ENCODE measurements at places on chromosomes 5 and 9.

- DNase-seq: no peak
Observed at GRCh38 chr9:893115-893514, 51.6 kb downstream of the DMRT1 start.

DNA sequence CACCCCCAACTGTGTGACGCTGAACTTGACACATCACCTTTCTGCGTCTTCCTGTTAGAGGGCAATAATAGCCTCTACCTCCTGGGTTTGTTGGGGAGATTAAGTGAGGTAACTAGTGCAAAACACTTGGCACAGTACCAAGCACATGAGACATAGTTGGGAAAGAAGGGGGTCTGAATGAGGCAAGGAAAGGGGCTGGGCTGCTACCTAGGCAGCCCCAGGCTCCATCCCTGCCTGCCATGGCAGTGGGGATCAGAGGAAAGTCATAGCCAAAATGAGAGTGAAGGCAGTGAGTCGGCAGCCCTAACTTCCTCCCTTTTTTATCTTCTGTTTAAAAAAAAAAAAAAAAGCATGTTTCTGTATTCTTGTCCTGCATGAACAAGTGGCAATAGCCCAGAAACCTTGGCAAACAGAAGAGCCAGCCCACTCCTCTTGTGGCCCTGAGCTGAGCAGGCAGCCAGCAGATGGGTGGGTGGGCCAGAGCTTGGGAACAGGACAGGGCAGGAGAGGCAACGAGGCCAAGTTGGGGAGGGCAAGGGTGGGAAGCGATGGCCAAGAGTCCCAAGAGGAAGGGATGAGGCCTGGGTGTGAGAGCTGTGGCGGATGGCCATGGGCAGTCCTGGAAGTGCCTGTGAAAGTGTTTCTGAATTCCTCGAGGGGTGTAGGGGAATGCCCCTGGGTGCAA is 11.4 kb downstream of the CAMK2A start:
- DNase-seq: no peak

DNA sequence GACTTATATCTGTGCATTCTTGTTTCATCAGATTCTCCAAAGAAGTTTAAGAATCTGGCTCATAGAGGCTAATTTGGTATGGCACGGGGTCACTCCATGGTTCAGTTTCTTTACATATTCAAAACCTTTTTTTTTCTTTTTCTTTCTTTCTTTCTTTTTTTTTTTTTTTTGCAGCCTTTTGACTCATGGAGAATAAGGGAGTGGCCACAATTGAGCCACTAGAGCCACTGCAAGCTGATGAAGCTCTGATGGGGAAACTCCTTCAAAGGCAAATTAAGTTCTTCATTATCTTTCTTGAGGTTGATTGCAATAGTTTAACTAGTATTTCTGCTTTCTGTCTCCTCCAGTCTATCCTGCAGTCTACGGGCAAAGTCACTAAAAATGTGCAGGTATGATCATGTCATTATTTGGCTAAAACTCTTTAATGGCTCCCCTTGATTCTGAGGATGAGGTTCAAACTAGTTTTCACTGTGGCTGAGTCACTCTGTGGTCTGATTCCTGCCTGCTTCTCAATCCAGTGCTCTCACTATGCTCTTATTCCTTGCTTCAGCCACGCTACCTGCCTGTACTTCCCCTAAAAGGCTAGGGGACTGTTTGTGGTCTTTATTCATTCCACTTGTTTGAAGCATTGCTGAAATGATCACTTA is 93.5 kb upstream of the RIOK2 start:
- DNase-seq: no peak

- DNase-seq: peak; percentile 50
Observed at GRCh38 chr9:130450344-130451003, 5.7 kb downstream of the ASS1 start.

DNA sequence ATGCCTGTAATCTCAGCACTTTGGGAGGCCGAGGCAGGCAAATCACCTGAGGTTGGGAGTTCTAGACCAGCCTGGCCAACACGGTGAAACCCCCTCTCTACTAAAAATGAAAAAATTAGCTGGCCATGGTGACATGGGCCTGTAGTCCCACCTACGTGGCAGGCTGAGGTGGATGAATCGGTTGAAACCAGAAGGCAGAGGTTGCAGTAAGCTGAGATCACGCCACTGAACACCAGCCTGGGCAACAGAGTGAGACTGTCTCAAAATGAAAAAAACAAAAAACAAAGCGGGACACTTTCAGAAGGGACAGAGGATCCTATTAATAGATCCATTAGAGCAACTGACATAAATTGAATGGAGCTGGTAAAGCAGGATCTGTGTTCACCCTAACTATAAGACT is 89.6 kb upstream of the SGCD start:
- no peak for DNase-seq

DNA sequence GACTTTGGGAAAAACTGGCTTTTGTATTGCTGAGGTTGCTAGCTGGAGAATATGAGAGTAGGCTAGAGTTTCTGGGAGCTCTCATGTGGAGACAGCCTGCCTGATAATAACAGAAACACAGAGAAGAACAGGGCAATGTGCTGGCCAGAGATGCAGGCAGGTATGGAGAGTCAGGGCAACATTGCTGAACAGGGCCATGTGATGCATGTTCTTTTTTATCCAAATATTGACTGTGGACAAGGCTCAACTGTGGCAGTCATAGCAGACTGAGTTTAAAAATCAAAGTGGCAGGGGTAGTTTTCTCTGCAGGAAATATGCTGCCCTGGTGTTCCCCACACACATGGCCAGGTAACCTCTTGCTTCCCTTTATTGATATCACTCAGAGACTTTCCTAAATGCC is 381.1 kb downstream of the RASEF start:
- DNase-seq: no peak

GRCh38 chr5:126777257-126777974 is 480 bp downstream of the LMNB1 start:
- peak; percentile 94 for DNase-seq

- DNase-seq: no peak
Observed at GRCh38 chr5:17154211-17154996, 63.0 kb upstream of the BASP1 start.

DNA sequence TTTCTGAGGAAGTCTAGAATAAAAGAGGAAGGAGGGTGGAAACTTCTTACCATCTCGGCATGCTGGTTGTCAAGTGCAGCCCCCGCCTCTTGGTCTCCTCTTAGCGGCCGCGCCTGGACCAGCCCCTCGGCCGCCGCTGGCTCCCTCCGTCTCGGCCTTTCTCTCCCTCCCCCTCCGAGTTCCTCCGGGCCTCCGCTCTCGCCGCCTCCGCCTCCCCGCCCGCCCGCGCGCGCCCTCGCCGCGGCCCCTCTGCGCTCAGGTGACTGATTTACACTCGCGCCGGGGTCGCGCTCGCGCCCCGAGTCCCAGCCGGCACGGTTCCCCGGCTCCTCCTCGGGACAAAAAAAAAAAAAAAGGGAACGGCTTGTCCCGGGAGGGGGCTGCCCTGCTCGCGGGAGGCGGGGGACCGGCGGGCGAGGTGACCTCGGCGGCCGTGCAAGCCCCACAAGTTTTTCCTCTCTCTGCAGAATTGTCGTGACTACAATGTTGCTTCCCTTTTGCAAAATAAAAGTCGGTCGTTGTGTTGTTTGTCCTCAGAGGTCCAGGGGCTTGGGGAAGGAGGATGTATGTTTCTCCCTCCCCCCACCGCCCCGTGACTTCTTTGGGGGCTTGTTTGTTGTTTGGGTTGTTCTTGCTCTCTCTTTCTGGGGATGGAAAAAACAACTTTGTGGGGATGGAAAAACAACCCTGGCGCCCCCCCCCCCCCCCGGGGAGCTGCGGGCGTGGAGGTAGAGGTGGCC is at the start of gene BNC2:
BNC2 (minus strand) TSS at position 75 of the 740 bp plus-strand sequence; CDS start at position 53, 22 bp downstream.
- no peak for DNase-seq

DNA sequence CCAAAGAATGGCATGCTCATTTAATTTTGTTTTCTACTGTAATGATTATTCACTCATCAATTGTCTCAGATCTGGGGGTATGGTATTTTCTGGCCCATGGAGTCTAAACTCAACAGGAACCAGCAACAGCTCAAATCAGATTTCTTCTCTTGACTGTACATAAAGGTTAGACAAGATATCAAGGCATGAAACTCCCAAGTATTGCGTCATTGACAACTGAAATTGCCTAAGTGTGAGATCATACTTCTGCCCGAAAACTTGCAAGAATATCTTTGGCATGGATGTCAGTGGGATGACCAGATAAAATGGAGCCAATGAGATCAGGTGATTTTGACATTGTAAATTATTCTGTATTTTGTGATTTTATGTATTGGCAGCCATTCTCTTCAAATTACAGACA is 141.7 kb upstream of the STK32A start:
- DNase-seq: no peak

- no peak for DNase-seq
Observed at GRCh38 chr9:2717385-2717784, at the start of gene KCNV2. Gene KCNV2, plus strand, starts transcription at chr9:2717510. Its CDS starts 230 bp downstream, at chr9:2717740.

DNA sequence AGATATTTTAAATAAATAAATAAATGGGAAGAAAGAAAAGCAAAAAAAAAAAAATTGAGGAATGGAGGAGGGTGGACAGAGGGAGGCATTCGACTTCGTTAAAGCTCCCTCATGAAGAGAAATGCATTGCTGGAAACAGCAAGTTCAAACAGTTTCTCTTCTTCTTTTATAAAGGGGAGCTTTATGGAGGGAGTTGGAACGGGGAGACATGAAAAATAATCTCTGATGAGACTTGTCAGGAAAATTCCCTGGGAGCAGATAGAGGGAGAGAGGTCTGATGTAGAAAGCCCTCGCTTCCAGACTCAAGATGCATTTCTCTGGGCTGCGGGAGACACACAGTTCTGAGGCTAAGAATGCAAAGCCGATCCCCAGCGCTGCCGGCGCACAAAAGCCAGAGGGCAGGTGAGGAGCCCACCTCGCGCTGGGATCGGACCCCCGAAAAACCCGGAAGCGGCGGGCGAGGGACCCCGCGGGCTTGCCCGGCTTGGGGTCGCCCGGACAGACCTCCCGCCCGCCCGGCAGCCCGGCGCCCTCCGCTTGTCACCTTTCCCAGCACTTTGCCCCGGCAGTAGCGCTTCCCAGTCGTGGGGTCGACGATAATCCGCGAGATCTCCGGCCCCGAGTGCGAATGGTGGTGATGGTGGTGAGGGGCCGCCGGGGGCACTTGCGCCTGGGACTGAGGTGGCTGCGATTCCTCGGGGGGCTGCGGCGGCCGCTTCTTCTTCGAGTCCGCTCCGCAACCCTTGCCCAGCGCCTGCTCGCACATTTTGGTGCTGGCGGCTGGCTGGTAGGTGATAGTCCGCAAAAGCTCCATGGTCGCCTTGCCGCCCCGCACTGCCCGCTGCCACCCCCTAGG is 512 bp downstream of the PLK2 start:
- peak; percentile 32 for DNase-seq

DNA sequence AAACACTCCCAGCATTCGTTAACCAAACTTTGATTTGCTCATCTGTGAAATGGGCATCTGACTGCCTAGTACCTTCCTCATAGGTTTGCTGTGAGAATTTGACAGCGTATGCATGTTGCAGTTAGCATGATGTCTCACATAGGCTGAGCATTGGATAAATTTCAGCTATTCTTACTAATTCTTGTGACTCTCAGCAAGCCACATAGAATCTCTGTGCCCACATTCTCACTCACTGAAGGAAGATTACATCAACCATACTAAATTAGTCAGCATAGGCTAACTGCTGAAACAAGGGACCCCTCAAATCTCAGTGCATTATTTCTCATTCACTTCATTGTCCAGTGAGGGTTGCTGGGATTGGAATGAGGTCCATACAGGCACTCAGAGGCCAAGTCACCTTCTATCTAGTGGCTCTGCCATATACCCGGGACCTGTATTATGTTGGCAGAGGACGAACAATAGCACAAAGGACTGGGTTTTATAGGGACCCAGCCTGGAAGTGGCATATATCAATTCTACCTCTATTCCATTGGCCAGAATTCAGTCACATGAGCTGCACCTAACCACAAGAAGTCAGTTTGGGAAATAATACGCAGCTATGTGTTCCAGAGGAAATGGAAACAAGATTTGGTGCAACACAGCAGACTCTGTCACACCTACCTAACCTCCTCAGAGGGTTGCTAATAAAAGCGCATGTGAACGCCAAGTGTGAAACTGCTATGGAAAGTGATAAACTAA is 4.2 kb upstream of the PTGER4 start:
- DNase-seq: no peak

DNA sequence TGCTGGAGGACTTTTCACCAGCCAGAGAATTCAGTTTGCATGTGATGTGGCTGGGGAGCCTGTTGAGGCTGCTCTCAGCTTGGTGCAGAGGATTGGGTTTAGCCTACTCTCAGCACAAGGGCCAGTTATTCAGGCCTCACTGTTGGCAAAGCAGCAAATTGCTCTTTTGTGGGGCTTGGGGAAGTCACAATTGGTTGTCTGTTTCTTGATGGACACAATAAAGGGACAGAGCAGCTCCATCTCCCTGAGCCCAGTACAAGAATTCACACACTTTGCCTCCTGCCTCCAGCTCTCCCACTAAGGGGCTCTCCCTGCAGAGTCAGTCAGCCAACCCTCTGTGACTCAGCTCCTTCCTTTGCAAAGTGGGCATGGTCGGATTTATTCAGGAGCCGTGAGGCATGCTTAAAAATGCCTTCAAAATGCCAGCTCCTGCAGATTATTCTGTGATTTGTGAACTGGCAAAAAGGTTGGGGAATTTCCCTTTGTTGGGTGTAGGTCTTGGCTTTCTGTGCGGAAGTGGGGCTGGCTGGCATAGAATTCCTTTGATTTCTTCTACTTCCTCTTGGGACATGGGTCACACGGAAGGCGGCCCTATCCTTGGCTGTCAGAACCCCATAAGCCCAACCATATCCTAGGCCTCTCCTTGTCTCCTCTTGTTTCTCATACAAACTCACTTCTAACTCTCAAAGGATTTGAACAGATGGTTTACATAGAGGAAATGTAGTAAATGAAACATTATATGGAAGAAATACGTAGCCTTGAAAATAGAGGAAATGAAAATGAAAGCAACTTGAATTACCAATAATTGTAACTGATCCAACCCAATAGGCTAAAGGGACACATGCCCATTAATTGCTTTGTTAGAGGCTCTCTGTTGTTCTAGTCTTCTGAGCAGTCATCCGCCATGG is 118.7 kb upstream of the CD180 start:
- DNase-seq: no peak

DNA sequence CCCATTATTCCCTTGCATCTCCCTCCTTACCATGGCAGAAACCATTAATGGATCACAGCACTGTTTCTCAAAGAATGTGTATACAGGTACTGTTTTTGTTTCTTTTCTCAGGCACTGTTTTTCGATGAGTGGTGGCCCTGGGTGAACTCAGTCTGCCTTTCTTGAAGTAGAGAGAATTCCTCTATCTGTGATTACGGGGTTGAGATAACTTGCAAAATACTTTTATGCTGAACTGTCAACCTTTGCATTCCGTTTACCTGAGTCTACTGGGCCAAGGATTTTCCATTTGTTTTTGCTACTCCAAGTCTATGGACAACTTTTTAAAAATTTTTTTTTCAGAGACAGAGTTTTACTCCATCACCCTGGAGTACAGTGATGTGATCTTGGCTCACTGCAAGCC is 82.7 kb upstream of the CLINT1 start:
- DNase-seq: no peak

Data from upper lobe of left lung (tissue), 6 donors.